ENCODE measurements at places on chromosomes 7 and 10. TPM values are rescaled to one million over a fixed set of nuclear protein-coding genes. Genes with fewer than 3 reads are reported as not detected.
A peak's percentile ranks its signal among the peaks of the same experiment; 100 is the strongest.

GRCh38 chr7:116598278-116598677, 73.4 kb downstream of the CAV1 start:
- no peak for DNase-seq

DNA sequence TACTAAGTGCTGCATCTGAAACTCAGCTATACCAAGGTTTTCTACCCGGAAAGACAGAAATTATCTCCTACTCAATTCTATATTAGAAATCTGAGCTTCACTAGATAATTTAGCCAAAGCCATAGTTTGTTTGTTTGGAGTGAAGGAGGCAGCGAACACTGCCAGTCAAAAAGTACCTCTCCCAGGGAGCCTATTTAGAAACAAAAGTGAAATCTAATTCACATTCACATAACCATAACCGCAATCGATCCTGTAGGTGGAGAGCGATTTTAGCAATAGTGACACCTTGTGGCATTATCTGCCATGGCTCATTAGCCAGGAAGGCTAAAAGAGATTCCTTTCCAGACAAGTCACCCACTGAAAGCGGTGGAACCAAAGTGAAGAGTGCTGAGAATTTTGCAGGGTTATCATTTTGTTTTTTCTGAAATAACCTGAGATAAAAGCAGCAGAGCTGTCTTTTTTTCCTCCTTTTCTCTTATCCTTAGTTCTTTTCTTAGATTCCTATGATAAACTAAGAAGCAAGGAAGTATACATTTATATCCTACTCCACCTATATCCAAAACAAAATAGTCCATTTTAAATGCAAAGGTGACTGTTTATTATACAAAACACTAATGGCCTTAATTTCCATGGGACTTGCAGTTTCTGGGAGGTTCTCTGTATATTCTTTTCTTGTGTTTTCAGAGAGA, 83.7 kb upstream of the BET1 start:
- peak; percentile 34 for DNase-seq

GRCh38 chr10:58590152-58590840, 77.6 kb downstream of the BICC1 start:
- DNase-seq: peak; percentile 79

GRCh38 chr10:13439313-13440184, 89.3 kb downstream of the BEND7 start:
- DNase-seq: no peak

GRCh38 chr7:41817386-41817785, 114.5 kb upstream of the INHBA start:
- no peak for DNase-seq

- no peak for DNase-seq
Measured at GRCh38 chr7:95047291-95047690, 139.9 kb downstream of the PPP1R9A start.

DNA sequence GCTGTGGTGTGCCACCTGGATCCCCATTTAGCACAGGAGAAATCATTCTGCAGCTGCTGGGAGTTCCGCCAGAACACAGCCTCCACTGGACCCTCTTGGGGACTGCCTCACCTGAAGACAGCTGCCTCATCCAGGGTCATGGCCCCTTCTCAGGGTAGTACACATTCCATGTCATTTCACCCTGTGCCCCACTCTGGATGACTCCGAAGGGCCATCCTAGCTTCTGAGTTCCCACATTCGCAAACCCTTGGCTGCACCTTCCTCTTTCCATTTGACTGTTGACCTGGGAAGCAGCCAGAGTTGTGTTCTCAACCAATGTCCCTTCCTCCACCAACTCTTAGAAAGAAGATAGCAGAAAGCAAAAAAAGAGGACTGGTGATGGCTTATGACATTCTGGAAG, 125.6 kb upstream of the TBX20 start:
- DNase-seq: no peak

GRCh38 chr7:104927055-104927454, 87.0 kb upstream of the KMT2E start:
- DNase-seq: no peak

GRCh38 chr10:19956516-19957032, 140.3 kb downstream of the PLXDC2 start:
- no peak for DNase-seq

GRCh38 chr10:59269651-59270050, 92.7 kb downstream of the FAM13C start:
- no peak for DNase-seq

- no peak for DNase-seq
Measured at GRCh38 chr7:116912269-116912909, 40.9 kb upstream of the ST7 start.

DNA sequence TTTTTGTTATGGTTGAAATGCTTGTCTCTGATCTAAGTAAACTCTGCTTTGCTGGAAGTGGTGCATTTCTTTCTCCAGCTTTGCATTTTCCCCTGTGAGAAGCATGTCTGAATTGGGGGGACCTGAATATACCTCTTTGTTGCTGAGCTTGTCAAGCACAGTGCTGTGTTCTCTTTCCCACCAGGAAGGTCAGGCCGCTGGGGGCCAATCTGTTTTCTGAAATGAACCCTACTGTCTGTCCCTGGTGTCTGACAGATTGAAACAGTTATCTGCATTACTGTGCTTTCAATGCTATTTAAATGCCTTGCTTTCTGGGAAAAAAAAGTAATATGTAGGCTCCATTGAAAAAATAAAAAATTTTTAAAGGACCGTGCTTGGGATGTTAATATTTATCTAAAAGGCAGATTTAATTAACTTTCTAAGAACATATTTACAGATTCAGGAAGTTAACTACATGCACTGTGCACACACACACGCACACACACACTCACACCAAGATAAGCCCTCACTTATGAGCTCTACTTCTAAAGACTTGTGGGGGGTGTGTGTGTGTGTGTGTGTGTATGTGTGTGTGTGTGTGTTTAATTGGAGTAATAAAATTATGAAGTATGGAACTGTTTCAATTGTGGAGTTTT, 127.0 kb upstream of the FZD1 start:
- DNase-seq: no peak

- DNase-seq: no peak
Measured at GRCh38 chr10:106819490-106819889, 345.0 kb downstream of the SORCS1 start.

GRCh38 chr10:74548676-74549075, 277.7 kb upstream of the KAT6B start:
- no peak for DNase-seq

DNA sequence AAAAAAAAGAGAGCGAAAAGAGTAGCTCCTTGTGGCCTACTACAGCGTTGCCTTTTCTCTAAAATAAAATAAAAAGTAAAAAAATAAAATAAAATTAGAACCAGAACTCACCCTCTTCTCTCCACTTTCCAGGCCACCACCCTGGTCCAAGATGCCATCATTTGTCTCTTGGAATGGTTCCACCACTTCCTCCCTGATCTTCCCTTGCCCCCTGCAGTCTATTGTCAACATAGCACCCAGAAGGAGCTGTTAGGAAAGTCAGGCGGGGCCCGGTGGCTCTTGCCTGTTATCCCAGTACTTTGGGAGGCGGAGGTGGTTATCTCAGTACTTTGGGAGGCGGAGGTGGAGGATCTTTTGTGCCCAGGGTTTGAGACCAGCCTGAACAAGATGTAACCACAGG, 7.6 kb upstream of the GRID2IP start:
- DNase-seq: no peak

DNA sequence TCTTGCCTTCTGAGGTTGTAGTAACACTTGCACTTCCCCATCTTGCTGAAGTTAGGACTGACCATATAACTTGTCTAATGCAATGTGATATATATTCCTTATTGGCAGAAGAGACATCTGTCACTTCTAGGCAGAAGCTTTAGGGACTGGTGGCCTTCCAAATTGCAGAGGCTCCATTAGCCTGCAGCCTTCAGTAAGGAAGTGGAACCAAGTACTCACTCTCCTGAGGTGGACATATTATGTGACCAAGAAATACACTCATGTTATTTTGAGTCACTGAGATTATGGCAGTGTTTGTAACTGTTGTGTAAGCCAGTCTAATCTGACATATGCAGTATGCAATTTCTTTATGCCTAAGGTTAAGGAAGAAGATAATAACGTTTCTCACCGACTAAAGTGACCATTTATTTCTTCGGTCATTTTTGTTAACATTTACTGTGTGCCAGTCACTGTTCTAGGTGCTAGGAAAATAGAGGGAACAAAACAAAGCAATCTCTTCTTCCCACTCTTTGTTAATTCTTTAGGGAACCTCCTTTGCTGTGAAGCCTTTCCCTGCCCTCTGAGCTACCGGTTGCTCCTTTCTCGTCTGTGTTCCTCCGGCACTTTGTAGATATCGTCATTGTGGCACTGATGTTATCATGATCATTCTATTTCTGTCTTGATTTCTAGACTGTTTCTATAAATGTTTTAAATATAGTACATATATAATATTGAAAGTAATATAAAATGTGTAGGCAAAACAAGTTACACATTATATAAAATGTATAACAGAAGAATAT, 52.9 kb upstream of the HBP1 start:
- no peak for DNase-seq

GRCh38 chr10:88092973-88093372, 229.5 kb downstream of the PTEN start:
- no peak for DNase-seq

GRCh38 chr10:79013406-79013987, 55.3 kb upstream of the ZMIZ1 start:
- DNase-seq: no peak

- no peak for DNase-seq
Measured at GRCh38 chr10:43452356-43452914, 15.5 kb downstream of the ZNF487 start.

GRCh38 chr10:16795410-16796073, 21.7 kb downstream of the RSU1 start:
- no peak for DNase-seq

- no peak for DNase-seq
Measured at GRCh38 chr7:46581268-46581667, 660.2 kb upstream of the IGFBP3 start.

- no peak for DNase-seq
Measured at GRCh38 chr10:23777153-23777552, 338.3 kb downstream of the OTUD1 start.

GRCh38 chr10:98611436-98611835, 164.7 kb upstream of the HPS1 start:
- DNase-seq: no peak

GRCh38 chr7:30594048-30594539, 584 bp upstream of the GARS1 start:
- no peak for DNase-seq

- DNase-seq: no peak
Measured at GRCh38 chr7:16114633-16115032, 306.7 kb downstream of the CRPPA start.

DNA sequence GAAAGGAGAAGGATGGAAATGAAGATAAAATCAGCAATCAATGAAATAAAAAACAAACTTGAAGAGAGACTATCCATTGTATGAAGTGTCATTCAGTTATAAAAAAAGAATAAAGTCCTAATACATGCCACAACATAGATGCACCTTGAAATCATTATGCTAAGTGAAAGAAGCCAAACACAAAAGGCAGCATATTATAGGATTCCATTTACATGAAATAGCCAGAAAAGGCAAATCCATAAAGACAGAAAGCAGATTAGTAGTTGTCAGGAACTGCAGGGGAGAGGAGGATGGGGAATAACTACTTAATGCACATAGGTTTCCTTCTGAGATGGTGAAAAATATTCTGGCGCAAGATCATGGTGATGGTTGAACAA, 6.6 kb upstream of the PON1 start:
- no peak for DNase-seq

GRCh38 chr7:144503215-144503614, 99.7 kb upstream of the NOBOX start:
- DNase-seq: no peak

DNA sequence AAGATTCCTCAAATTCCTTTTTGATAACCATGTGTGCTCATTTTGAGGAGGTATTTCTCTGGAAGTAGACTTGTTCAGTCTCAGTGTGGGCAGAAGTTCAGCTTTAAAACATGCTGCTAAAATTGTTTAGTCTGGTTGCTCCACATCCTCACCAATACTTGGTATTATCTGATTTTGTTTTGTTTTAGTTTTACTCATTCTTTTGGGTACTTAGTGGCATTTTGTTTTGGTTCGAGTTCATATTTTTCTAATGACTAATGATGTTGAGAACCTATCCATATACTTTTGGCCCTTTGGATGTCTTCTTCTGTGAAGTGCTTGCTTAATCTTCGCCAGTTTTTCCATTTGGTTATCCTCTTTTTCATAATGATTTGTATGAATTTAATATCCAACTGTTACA, 694.2 kb upstream of the FZD8 start:
- DNase-seq: no peak

GRCh38 chr7:150962553-150963399, 15.3 kb downstream of the KCNH2 start:
- DNase-seq: no peak

GRCh38 chr10:43976292-43976691, 327.6 kb upstream of the ZNF32 start:
- DNase-seq: no peak

Gene AGR2
- 14.2 TPM for polyA plus RNA-seq

Gene SFXN4
- 24.0 TPM for polyA plus RNA-seq

Gene PAX4
- polyA plus RNA-seq: not detected

Gene CYTH3
- 29.3 TPM for polyA plus RNA-seq

Gene MGAM2
- 0.04 TPM for polyA plus RNA-seq

Gene NXPH1
- polyA plus RNA-seq: not detected

Gene CACNB2
- 1.5 TPM for polyA plus RNA-seq

Gene CLCN1
- 2.6 TPM for polyA plus RNA-seq

Gene DNAJC9
- 19.8 TPM for polyA plus RNA-seq

Gene WNT2
- 2.1 TPM for polyA plus RNA-seq

Gene ALOX5
- 1.1 TPM for polyA plus RNA-seq

Gene THNSL1
- 6.0 TPM for polyA plus RNA-seq

Gene NACAD
- 4.4 TPM for polyA plus RNA-seq

Gene CFAP70
- polyA plus RNA-seq: 2.3 TPM

Gene ZNF117
- polyA plus RNA-seq: 18.9 TPM

Gene GRID1
- 3.8 TPM for polyA plus RNA-seq

Gene ACBD5
- polyA plus RNA-seq: 22.1 TPM

Gene UTF1
- polyA plus RNA-seq: not detected

Gene PON3
- polyA plus RNA-seq: 3.8 TPM

Gene KLF14
- 1.1 TPM for polyA plus RNA-seq
